ENCODE measurements at places on chromosomes 12 and 14.
A peak's percentile ranks its signal among the peaks of the same experiment; 100 is the strongest.

DNA sequence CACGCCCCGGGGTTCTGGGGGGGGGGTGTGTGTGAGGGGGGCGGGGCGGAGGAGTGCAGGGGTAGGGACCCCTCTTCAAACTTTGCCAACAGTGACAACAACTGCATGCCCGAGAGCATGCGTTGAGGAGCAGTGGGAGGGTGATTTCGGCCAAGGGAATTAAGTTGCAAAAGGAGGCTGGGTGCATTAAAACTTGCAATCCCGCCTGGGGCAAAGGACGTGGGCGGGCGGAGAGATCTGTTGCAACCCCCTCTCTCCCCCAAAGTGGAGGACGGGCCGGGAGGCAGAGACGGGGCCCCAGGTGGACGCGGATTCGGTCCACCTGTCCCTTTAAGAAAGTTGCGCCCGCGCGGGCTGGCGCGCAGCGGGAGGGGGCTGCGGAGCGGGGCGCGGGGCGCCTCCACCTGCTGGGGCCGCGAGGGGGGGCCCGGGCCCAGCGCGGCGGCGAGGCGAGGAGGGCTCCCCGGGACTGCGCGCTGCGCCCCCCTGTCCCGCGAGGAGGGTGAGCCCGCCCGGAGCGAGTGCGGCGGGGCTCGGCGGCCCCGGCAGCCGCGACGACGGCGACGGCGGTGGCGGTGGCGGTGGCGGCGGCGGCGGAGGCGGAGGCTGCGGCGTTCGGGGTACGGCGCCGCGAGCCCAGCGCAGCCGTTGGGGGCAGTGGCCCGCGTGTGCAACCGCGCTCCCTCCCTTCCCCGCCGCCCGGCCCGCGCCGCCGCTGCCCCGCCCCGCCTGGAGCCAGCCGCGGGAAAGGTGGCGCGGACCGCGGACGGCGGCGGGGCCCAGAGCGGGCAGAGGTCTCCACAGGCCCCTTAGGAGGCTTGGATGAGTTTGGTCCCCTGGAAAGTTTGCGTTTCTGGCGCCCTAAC lies 530 bp upstream of the FOXN4 start:
- no peak for DNase-seq

- no peak for DNase-seq
Observed at GRCh38 chr12:23450810-23451209, 498.7 kb downstream of the SOX5 start.

- no peak for DNase-seq
Observed at GRCh38 chr12:52043386-52044212, 7.6 kb upstream of the NR4A1 start.

GRCh38 chr14:76343386-76343785 lies 32.6 kb upstream of the ESRRB start:
- DNase-seq = no peak

- no peak for DNase-seq
Observed at GRCh38 chr12:76329159-76329558, 19.1 kb downstream of the BBS10 start.

GRCh38 chr12:52310622-52311284 lies 10.4 kb downstream of the KRT83 start:
- no peak for DNase-seq

GRCh38 chr14:77071938-77072388 lies 26.1 kb upstream of the CIPC start:
- no peak for DNase-seq

DNA sequence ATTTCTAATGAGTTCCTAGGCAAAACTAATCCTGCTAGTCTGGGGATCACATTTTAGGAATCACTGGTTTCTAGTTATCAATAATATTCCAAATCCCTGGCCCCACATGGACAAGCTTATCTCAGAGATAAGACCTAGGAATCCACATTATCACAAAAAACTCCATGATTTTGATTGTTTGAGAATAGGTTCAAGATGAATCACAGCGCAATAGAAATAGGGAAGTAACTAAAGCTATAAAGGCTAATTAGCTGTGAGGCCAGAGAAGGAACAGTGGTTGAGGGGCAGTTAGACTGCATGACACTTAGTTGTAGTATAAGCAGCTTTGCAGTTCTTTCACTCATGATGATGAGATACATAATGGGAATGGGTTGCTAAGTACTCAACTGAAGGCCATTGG lies 13.1 kb upstream of the ATP5F1B start:
- no peak for DNase-seq

GRCh38 chr12:106332536-106332935 lies 25.0 kb upstream of the POLR3B start:
- DNase-seq = no peak

GRCh38 chr12:63021116-63021515 lies 86.2 kb upstream of the PPM1H start:
- no peak for DNase-seq

- DNase-seq = no peak
Observed at GRCh38 chr12:115223991-115224390, 540.0 kb upstream of the TBX3 start.

DNA sequence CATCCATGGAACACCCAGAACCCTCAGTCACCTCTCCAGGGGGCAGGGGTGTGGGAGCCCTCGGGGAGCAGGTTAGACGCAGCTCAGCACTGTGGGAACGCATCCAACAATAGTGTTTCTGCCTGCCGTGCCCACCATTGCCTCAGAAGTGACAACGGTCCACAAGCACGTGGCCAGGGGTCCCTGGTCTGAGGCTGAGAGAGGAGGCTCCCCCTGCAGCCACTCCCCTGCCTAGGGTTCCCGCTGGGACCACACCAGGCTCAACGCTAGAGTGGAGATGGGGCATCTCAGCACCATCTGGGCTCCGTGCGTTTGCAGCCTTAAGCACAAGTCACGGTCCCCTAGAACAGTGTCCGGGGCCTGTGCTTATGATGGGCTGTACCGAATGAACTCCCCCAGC lies 62.7 kb downstream of the TESC start:
- no peak for DNase-seq

DNA sequence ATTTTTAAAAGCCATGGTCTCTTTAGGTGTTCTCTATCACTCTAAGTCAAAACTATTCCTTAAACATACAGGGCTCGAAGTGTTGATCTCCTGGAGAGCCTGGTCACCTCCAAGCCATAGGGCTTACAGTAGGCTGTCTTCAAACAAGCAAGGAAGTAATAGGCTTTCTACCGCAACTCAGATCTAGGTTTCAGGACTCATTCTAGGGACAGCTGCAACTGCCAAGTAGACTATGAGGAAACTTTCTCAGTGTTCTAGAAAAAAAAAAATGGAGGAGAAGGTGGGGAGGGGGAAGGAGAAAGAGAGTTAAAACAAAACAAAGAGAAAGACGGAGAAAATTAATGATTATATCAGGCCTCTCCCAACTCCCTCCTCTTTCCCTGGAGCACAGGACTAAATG lies 106.9 kb upstream of the ETV6 start:
- DNase-seq = no peak

DNA sequence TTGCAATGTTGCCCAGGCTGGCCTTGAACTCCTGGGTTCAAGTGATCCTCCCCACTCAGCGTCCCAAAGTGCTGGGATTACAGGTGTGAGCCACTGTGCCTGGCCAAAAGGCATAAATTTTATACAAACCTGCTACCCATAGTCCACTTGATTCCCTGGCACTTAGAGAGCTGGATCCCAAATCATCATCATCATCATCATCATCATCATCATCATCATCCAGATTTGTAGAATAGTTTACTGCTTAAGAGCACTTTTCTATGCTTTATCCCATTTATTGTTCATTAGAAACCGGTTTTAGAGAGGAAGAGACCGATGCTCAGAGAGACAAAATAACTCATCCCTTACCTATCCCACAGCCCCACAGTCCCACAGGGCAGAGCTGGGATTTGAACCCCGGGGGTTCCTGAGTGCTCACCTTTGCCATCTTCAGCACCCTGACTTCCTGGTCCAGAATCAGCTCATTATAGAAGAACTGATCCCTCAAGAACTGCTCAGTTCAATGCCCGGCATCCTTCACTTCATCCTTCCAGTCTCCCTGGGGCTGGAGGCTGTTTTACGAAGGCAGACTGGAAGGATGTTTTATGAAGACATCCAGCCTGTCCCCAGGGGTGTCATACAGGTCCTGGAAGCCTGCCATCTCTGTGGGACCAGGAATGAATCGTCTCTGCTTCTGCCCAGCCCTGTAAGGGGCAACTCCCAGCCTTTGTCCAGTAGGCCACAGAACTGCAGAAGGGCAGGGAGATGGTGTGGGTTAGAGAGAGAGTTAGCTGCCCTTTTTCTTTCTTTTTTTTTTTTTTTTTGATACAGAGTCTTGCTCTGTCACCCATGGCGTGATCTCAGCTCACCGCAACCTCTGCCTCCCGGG lies 20.2 kb upstream of the OASL start:
- no peak for DNase-seq

- DNase-seq = no peak
Observed at GRCh38 chr12:116182359-116183063, 95.0 kb downstream of the MED13L start.

DNA sequence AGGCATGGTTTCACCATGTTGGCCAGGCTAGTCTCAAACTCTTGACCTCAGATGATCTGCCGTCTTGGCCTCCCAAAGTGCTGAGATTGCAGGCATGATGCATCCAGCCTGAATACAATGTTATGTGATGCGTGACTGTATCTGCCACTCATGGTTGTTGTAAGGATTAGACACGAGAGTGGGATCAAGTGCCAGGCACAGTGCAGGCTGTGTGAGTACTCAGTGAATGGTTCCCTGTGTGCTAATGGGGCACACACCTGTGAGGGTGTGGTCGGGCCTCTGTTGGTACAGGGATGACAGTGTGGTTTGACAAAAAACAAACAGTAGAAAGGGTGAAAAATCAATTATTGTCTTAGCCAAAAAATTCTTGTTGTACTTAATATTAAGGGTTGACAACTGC lies 61.8 kb downstream of the TECPR2 start:
- no peak for DNase-seq

- no peak for DNase-seq
Observed at GRCh38 chr14:63701606-63702299, 26.1 kb downstream of the SGPP1 start.

GRCh38 chr12:6295094-6295811 lies 15.2 kb upstream of the PLEKHG6 start:
- no peak for DNase-seq

DNA sequence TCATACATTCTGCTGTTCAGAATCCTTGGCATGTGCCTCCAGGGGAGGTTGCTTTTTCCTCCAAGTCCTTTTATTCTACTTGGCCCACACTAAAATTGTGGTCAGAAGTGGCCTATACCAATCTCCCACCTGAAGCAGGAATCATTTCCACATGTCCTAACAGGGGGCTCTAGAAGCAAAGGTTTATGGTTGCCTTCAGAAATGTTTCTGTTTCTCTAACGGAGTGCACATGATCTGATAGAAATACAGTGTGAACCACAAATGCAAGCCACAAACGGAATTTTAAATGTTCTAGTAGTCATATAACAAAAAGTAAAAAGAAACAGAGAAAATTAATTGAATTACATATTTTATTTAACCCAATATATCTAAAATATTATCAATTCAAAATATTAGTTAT lies 4.0 kb downstream of the PTGER2 start:
- no peak for DNase-seq

- DNase-seq = no peak
Observed at GRCh38 chr12:62882696-62883095, 52.3 kb downstream of the PPM1H start.

- DNase-seq = no peak
Observed at GRCh38 chr14:37018571-37019240, 153.7 kb downstream of the SLC25A21 start.

- no peak for DNase-seq
Observed at GRCh38 chr12:119842380-119842779, 34.7 kb downstream of the CIT start.

GRCh38 chr12:63045020-63045860 lies 105.8 kb downstream of the AVPR1A start:
- no peak for DNase-seq

- DNase-seq = no peak
Observed at GRCh38 chr12:6222078-6222654, 22.0 kb downstream of the CD9 start.

DNA sequence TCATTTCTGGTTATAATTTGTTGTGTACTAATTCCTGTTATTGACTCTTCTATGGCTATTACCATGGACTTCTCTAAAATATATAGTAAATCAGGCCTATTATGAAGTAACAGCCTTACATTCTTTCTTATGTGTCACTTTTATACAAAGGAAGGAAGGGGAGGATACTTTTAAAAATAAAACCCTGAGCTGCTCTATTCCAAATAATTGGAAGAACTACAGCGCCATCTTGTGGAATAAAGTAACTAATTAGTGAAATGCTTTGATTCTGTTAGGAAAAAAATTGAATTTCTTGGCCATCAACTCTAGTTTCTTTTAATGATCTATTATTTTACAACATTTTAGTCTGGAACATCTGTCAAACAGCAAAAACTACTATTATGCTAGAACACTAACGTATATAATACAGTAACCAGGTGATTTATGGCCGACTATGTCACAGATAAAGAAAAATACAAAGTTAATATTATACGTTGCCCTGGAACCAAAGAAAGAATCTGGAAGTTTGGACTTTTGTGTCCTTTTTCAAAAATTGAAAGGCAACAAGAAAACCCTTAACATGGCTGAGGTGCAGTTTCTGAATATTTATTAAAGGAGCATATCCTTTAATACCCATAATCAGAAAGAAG lies 55.0 kb upstream of the NELL2 start:
- DNase-seq = peak; percentile 68

DNA sequence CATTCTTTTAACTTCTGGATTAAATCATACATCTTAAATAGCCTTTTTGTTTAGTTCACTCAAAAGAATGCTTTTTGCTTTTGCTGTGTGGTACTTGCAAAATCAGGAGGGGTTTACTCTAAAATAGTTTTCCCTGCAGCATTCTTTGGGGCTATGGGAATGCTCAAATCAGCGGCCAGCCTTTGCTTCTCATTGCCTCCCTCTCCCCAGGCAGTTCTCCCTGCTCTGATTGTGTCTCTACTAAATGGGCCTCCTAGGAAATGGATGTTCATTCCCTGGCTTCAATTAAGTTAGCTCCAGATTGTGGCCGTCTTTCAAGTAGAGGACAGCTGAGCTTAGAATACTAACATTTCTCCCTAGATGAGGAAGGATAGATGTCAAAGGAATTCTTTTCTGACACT lies 4.4 kb downstream of the TULP3 start:
- DNase-seq = no peak

DNA sequence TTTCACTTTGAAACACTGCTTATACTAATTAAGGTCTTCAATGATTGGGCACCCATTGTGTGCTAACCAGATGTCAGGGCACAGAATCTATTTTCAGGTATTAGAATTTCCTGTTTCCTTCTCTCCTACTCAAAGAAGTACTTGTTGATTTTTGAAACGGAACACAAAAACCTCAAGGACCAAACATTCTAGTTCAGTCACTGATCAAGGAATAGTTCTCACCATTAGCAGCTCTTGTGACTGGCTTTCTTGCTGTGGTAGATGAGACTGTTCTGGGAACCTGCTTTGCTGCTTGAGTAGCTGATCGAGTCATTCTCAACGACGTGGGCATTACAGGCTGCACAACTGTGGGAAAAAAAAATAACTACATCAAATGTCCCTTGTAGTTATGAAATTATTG lies 11.0 kb downstream of the DLGAP5 start:
- DNase-seq = no peak
